ENCODE measurements at places on chromosomes 2 and 18.

- DNase-seq: no peak
Measured at GRCh38 chr2:1618191-1618961, 125.9 kb downstream of the PXDN start.

DNA sequence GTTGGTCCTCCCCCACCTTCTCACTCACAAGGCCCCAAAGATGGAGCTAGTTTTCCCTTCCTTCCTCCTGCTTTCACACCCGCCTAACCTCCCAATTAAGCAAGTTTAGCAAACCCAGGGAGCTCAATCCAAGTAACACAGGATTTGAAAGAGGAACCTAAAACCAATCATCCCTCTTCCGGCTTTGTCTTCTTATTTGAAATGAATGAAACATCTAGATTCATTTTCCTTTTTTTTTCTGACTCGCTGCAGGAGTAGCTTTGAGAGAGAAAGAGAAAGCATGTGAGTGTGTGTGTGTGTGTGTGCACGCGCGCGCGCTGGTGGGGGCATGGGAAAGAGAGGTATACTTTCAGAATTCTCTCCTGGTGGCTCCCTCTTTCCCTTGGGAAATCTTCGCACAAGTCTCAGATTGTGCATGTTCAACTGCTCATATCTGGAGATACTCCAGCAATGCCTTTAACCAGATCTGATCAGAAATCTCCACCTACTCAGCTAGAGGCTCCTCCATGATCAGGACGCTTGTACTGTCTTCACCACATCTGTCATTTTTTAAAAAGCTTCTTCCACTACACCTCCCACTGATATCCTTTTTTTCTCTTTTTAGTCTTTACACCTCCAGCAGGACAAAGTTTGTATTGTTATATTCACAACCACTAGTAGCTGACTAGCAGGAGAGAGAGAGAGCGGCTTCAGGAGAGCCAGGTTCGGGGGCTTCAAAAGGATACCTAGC, 1.7 kb downstream of the SLC8A1 start:
- DNase-seq: peak; percentile 36

DNA sequence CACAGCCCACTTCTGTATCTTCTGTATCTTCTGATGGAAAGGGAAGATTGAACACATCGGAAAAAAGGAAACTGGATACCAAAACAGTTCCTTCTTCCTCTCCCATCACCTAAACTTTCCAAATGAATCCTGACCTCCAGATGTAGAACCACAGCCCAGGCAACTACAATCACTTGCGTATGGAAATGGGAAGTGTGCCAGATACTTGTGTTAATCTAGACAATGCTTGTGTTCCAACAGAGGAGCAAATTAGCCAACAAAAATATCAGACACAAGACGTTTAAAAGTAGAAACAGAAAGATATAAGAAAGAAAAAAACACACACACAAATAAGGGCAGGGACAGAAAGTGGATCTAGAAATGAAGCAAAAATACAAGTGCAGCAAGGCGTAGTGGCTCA, 31.4 kb upstream of the DUSP2 start:
- no peak for DNase-seq

DNA sequence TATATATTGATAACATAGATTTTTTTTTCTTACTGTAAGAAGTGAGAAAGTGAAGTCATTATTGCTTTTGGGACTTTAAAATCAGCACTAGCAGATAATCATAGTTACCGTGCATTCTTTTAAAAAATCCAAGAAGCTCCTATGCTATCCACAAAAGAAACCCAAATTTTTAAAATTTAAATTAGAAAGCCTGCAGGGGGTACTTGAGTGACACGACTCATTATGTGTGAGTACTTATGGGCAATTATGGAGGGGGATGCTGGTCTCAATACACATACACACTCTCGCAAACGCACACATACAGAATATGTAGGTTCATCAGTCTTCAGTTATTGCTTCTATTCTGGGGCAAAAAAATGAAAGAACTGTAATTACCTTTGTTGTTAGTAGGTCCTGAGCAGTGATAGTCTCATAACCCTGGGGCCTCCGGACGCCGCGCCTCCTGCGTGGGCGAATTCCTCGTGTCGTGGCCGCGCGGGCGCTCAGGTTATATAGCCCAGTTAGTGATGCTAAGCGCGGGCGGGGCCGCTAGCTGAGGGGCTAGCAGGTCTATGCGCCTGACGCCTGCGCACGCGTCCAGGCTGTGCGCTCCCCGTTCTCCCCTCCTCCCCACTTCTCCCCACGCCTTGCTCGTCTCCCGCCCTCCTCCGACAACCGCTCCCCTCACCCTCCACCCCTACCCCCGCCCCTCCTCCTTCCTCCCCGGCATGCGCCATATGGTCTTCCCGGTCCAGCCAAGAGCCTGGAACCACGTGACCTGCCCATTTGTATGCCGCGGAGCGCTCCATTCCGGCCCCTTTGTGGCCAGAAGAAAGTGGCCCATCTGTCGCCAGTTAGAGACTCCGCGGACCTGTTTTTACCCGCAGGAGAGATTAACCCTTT, at the start of gene NEUROD1:
Gene NEUROD1 (minus strand): TSS at position 463 of the 882 bp plus-strand sequence. CDS start 1,657 bp downstream, outside the sequence.
- DNase-seq: no peak

DNA sequence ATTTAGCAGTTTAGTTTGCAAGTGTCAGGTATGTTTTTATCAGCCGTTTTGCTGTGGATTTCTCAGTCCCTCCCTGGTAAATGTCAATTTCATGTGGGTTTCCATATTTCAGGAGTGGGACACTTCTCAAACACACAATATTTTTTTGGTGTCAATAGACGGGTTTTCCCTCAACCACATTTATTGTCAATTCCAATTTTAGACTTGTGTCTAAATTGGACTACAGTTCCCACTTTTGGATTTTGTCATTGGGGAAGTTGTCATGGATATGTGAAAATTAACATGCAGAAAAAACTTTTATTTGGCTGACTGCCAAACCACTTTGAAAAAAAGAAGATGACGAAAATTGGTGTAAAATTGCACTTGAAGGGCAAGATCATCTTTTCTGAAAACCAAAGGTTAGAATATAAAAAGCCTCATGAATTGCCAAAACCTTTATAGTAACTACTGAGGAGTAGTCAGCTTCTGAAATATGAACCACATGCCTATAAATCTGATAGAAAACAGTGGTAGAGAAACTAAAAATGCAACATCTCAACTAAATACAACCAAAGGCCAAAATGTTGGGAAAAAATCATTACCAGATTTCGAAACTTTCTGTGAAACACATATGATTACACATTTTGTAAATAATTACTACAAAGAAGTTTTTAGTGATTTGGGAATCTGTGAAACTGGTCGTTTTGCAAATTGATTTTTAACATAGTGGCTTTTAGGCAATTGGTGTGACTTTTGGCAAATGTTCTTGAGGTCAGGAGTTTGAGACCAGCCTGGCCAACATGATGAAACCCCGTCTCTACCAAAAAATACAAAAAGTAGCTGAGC, 106.4 kb downstream of the BCL2L11 start:
- DNase-seq: no peak

Measured in NCI-H748 treated with DMSO at 0.1 percent for 48 hours (cell line).